ENCODE measurements at places on chromosomes 2 and 18.

GRCh38 chr2:45953376-45954027 is 302.0 kb downstream of the PRKCE start:
- DNase-seq, result no peak

DNA sequence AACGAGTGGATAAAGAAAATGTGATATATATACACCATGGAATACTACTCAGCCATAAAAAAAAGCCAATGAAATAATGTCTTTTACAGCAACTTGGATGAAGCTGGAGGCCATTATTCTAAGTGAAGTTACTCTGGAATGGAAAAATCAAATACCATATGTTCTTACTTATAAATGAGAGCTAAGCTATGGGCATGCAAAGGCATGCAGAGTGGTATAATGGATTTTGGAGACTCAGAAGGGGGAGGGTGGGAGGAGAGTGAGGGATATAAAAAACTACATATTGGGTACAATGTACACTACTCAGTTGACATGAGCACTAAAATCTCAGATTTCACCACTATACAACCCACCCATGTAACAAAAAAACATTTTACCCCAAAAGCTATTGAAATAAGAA is 1.7 kb upstream of the MSGN1 start:
- DNase-seq, result no peak

GRCh38 chr2:148614322-148615049 is 30.1 kb upstream of the EPC2 start:
- DNase-seq, result no peak

- no peak for DNase-seq
Observed at GRCh38 chr2:128472789-128473174, 154.1 kb upstream of the HS6ST1 start.

GRCh38 chr2:191650896-191651773 is 26.8 kb upstream of the NABP1 start:
- DNase-seq, result no peak

DNA sequence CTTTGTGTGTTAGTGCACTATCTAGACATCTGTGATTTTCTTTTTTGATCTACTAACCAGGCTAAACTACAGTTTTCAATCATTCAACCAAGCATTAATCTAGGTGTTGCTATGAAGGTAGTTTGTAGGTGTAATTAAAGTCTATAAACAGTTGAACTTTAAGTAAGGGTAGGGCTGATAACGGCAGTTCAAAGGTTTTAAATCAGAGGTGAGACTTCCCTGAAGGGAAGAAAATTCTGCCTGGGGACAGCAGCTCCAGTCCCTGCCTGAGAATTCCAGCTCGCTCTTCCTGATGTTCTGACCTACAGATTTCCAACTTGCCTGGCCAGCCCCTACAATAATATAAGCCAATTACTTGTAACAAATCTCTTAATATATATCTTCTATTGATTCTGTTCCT is 663.9 kb downstream of the MBD2 start:
- no peak for DNase-seq

DNA sequence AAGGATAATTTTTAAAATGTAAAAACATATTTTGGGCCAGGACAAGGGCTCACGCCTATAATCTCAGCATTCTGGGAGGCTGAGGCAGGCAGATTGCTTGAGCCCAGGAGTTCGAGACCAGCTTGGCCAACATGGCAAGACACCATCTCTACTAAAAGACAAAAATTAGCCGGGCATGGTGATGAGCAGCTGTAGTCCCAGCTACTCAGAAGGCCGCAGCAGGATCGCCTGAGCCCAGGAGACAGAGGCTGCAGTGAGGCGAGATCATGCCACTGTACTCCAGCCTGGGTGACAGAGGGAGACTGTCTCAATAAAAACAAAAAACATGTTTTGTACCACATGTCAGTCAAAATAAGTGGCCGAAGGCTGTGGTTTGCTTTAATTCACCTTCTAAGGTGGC is 122.5 kb downstream of the HDAC4 start:
- no peak for DNase-seq

DNA sequence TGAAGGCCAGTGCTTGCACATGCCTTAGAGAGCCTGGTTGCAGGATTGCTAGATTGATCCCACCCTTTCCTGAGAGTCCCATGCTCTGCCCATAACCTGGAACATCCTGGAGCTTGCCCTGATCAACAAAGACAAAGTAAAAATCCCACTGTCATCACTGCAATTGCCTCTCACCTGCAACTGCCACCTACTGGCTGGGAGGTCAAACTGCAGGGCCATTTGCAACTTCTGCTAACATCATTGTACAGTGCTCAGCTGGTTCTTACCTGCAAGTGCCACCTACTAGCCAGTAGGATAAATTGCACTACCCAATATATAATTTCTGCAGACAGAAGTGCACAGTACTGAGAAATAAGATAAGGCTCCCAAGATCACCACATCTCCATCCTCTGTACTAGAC is 947.5 kb downstream of the CPS1 start:
- no peak for DNase-seq
